ENCODE measurements at places on chromosomes 7 and 10.

GRCh38 chr7:120864141-120864900 lies 6.4 kb upstream of the TSPAN12 start:
- DNase-seq = no peak

- DNase-seq = no peak
These were observed 5.2 kb upstream of the UTF1 start for GRCh38 chr10:133224756-133225372.

DNA sequence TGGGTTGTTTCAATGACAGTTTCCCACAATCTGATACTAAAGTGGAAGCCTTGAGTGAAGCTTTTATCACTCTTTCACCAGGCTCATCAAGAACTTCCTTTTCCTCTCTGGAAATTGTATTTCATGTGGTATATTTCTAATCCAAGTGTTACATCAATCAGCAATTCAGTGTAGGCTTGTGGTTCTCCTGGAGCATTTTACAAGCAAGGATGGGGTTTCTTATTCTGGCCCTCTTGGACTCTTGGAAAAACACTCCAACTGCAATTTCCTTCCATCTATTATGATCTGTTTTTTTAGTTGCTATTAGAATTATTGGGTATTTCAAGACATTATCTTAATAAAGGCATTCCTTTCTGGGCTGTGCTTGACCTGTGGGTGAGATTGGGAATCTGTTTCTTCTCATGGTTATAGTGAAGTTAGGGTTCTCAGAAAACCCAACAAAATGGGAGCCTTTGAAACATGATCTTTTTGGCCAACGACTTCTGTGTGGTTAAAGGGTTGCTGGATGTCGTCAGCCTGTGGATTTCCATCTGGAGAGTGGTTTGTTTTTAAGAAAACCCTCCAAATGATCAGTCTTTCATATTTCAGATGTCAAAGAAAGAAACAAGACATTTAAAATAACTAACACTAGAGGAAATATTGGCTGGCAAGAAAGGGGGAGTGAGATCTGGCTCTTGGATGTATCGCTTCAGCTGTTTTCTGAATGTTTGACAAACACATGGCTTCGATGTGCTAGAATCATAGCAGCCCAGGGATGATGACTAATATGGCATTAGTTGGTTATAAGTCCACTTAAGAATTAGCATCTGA lies 540.2 kb downstream of the LRMDA start:
- no peak for DNase-seq

- DNase-seq = no peak
These were observed 399.0 kb downstream of the HGF start for GRCh38 chr7:81370822-81371221.

GRCh38 chr7:101974393-101974792 lies 157.0 kb downstream of the CUX1 start:
- DNase-seq = no peak

GRCh38 chr10:44397476-44398225 lies 12.8 kb upstream of the CXCL12 start:
- no peak for DNase-seq

- no peak for DNase-seq
These were observed 27.9 kb downstream of the IFIT5 start for GRCh38 chr10:89442289-89442688.

GRCh38 chr10:14102056-14102455 lies 228.7 kb downstream of the FRMD4A start:
- no peak for DNase-seq

DNA sequence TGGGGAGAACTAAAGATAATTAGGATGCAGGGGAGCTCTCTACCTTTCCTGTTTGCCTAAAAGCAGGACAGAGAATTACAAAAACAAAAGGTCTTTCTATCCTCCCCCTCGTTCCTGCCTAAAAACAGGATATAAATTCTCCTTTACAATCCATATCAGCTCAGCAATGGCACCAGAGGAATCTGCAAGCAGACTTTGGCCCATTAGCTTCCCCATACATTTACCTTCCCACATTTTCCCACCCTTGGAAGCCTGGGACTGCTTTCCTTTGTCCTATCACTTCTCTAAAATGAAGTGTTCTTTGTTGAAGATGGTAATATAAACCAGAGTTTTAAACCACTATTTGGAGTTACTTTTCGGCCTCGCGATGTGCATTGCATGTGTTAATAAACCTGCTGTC lies 15.5 kb downstream of the SHTN1 start:
- no peak for DNase-seq

DNA sequence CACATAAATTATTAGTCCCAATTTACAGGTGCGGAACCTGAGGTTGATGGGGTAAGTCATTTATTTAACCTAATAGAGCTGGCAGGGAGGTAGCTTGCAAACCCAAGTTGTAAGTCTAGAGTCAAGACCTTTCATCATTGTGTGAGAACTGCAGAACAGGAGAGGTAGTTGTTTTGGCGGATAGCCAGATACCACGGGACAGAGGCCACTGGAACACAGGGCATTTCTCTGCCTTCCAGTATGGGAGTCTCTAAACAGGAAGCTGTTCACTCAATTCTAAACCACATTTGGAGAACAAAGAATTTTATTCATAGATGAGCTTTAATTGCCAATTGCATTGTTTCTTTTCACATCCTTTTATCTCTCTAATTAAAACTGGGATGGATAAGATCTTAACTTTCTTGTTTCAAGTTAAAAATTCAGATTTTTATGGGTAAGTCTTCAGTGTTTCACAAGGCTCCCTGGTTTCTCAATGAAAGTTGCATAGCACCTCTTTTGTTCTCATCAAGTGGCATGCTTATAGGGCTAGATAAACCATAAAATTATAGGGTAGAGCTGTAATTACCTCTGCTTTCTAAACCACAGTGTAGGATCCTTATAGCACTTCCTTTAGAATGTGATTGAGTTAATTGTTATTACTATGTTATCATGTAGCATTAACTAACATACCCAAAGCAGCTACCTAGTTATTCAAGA lies 489.0 kb downstream of the GATA3 start:
- no peak for DNase-seq

DNA sequence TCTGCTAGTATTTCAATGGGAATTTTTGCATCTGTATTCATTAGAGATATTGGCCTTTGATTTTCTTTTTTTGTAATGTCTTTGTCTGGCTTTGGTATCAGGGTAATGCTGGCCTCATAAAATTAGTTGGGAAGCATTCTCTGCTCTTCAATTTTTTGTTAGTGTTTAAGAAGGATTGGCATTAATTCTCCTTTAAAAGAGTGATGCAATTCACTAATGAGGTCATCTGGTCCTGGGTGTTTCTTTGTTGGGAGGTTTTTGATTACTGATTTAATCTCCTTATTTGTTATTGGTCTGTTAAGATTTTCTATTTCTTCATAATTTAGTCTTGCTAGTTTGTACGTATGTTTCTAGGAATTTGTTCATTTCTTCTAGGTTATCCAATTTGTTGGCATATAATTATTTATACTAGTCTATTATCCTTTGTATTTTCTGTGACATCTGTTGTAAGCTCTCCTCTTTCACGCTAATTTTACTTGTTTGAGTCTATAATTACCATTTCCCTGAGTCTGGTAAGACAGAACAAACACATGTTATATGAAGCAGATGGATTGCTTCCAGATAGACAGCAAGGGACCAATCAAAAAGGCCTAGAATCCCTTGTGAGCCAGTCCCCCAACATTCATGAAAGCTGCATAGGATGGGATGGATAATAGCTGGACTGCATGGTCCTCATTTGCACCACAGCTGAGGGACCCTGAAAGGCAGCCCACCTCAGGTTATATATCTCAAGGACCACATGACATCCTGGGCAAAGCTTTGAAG lies 54.4 kb downstream of the MTPAP start:
- DNase-seq = no peak

- DNase-seq = no peak
These were observed 19.5 kb upstream of the DLG5 start for GRCh38 chr10:77946084-77946483.

DNA sequence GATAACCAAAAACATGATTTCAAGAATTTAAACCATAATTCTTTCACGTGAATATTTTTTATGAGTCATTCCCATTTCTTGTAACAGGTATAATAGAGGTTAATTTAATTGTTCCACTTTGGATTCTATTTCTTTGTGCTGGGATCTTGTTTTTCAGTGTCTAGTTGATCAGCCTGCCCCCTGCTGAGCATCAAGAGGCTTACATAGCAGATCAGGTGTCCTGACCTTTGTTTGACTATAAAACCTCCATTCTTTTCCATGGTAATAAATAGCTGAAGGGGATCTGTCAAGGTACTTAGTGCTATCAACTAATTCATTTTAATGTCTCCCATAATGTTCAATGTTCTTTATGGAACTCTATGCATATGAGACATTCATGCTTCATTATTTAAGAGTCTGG lies 4.9 kb downstream of the COL17A1 start:
- DNase-seq = no peak

DNA sequence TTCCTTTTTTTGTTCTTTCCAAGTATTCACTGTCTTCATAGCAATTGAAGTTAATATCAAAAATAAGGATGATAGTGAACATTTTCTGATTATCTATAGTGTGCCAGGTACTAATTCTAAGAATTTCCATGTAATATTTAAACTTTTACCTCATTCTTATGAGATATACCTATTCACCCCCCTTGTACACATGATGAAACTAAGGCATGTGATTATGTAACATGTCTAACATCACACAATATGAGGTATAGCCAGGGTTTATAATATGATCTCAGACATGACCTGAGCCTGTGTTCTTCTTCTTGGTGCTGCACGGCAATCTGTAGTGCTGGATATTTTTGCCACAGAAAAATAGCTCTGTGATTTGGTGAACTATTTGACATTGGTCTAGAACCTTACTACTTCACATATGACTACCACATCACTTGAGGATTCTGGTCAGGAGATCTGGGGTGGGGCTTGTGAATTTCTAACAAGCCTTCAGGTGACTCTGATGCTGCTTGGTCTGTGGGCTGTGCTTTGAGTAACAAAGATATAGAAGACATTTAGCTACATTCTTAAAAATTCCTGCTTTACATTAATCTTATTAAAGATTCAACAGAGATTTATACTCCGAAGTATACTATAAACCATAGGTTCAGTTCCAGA lies 79.1 kb downstream of the TRIM24 start:
- no peak for DNase-seq

- DNase-seq = no peak
These were observed 8.5 kb downstream of the CALML3 start for GRCh38 chr10:5533098-5533731.

DNA sequence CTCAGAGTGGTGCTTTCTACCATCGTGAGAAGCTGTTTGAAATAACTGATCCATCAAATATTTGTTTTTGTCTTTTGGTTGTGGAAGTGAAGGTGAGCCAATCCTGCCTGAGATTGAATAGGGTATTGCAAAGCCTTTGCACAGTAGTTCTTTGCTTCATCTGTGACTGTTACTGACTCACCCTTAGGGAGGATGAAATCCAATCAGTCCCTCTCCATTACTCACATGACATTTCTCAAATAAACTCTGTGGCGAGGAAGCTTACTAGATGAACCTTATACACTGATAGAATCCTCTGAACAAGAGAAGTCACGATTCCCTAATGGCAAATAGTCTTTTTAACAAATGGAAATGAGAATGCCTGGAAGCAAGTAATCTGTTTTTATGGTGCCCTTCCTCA lies 31.9 kb downstream of the HEPACAM2 start:
- no peak for DNase-seq

DNA sequence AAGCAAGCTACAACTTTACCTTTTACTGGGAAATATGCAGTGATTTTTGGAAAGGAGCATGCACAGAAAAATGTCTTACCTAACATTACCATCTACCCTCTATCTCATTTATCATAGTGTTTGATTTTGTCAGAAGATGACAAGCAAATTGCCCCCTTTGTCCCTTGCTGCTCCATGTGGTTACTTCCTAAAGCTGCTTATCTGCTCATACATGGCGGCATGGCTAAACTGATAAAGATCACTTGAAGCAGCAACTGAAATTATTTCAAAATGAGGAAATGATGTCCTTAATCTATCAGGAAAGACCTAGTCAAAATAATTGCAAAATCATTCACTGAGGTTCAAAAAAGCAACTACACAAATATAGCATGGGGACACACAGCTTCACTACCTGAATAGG lies 1198.5 kb upstream of the SORCS1 start:
- DNase-seq = no peak

- DNase-seq = no peak
These were observed 27.6 kb downstream of the DRGX start for GRCh38 chr10:49368256-49368655.

- DNase-seq = no peak
These were observed 34.4 kb downstream of the WIPF3 start for GRCh38 chr7:29840701-29841100.

- DNase-seq = no peak
These were observed 310.0 kb downstream of the PPP1R3A start for GRCh38 chr7:113608782-113609181.

Measured in stimulated activated CD4-positive, alpha-beta T cell treated with anti-CD3 and anti-CD28 coated beads, Interleukin-1b, Interleukin-23, amount 100 ng/mL, for 1 hour (primary cell).